ENCODE measurements at places on chromosomes 5 and 9.

GRCh38 chr5:78638423-78638822 lies 10.1 kb downstream of the LHFPL2 start:
- DNase-seq: no peak

DNA sequence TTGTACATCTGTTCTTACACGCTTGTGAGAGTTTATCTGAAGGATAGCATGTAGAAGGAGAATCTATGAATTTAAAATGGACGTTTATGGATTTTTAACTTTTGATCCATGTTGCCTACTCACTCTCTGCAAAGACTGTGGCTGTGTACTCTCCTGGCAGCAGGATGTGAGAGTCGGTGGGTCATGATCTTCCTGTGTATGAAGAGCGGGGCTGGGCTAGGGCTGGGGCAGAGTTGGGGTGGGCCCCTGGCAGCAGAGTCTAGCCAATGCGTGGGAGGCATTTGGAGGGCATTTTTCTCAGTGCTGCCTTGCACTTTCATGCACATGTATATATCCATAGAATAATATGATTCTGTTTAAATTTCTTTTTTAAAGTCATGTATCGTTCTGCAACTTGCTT lies 24.0 kb upstream of the DAB2IP start:
- DNase-seq: no peak

DNA sequence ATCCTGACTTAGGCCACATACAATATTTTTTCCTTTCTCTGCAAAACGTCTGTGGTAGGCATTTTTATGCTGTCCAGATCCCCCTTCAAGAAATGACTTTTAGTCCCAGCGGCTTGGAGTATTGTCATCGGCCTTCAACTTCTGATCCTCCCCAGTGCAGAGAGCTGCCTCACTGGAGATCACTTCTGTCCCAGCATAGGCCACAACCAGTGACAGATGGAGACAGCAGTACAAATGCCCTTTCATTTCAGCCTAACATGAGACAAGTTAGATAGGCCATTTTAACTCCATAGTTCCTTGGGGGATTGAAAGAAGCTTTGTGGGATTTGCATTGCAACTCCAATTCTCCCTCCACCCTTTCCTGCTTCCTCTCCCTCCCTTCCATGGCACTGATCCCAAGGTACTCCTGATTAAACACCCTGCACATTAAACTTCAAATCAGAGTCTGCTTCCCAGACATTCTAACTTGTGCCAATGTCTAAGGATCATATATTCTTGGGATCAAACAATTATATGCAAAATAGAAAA lies 3.2 kb upstream of the MAMDC2 start:
- DNase-seq: no peak

DNA sequence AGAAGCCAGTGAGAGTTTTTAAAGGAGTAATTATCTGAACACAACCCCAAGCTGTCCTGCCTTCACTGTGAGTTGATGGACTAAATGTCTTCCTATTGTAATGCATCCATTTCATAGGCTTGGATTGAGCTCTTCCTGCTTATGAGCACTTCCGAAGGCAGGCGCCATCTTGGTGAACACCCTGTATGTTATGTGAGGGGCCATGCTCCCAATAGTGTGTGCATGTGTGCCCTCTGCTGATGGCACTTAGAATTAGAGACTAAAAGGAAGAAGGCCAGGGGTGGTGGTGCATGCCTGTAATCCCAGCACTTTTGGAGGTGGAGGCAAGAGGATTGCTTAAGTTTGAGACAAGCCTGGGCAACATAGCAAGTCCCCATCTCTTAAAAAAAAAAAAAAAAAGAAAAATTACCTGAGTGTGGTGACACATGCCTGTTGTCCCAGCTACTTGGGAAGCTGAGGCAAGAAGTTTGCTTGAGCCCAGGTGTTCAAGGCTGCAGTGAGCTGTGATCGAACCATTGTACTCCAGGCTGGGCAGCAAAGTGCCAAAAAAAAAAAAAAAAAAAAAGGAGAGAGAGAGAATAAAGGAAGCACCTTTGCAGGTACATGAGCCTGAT lies 65.0 kb downstream of the C9orf152 start:
- no peak for DNase-seq

DNA sequence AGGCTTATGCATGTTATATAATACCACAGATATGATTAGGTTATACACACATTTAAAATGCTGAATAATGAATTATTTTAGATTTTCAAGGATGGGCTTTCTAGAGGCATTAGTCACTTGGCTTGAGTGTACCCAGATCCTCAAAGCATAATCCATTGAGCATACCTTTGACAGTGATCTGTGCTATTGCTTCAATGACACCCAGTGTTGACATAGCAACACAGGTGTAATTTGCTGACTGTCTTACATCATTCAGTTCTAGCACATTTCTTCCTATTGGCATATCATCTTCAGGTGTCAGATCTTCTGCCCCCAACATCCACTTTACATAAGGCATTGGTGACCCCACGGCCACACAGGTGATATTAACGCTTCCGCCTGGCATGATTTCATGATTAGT lies 721.5 kb upstream of the DMAC1 start:
- no peak for DNase-seq

DNA sequence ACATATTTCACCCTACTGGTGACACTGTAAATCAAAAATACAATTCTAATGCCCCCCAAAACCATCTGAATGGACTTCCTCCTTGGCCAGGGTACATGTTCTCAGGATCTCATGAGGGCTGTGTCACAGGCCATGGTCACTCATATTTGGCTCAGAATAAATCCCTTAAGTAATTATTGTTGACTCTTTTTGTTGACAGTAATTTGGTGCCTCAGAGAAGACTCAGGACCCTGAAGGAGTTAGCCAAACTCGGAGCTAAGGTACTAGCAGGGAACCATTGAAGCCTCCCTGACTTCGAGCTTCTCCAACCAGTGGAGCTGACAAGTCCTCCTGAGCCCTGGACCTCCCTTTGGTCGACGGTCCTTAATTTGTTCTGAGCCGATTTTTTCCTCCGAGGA lies 51.2 kb upstream of the SNAPC3 start:
- no peak for DNase-seq

- no peak for DNase-seq
Measured at GRCh38 chr5:32258424-32258823, 54.3 kb downstream of the MTMR12 start.

DNA sequence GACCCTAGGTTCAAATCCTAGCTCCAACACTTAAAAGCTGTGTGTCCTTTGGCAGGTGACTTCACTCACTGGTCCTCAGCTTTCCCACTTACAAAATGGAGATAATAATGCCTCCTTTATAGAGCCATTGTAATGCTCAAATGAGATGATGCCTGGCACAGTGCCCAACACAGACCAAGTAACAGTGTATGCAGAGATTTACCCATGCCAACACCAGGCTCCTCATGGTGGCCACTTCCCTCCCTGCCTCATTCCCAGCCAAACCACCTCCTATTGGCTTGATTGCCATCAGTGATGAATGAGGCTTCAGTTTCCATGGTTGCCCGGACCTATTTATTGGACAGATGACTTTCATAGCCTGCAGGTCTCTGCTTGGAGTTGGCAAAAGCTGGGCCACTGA lies 469.4 kb downstream of the CDK5RAP2 start:
- DNase-seq: no peak

GRCh38 chr5:133890314-133890713 lies 78.1 kb downstream of the C5orf15 start:
- no peak for DNase-seq

DNA sequence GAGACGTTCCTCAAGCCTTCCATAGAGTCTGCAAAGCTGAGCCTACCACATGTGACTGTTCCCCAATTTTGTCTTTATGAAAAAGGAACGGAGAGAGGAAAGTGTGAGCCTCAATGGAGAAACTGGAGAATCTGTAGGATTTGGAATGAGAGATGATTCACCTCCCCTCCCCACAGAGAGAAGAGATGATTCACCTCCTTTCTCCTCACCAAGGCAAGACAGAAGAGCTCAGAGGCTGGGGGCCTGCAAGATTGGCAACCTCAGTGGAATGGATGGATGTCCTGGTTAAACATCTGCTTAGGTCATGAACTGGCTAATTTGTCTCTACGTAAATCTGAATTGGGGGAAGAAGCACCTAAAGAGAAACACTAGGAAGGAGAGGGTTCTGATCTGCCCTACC lies 17.0 kb upstream of the MOCS2 start:
- no peak for DNase-seq

DNA sequence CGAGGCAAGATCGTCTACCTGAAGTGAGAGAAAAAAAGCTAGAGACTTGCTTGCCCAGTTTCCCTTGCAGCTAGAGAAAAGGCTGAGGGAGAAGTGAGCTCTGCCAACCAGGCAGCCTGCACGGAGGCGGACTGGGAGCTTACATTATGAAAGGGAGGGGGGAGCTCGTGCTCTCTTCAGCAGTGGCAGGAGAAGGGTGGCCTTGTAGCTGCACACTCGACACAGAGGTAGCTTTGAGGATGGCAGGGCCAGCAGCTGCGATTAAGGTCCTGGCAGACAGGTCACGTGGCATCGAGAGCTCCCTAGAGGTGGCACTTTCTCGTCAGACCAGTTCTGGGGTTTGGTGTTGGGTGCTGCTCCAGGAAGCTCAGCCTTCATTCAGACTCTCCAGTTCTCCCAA lies 26.7 kb downstream of the APBA1 start:
- no peak for DNase-seq

- DNase-seq: no peak
Measured at GRCh38 chr5:63249960-63250359, 671.3 kb downstream of the LRRC70 start.

- DNase-seq: no peak
Measured at GRCh38 chr5:129963359-129963758, 59.1 kb downstream of the CHSY3 start.

GRCh38 chr5:6920628-6921256 lies 207.5 kb downstream of the TENT4A start:
- DNase-seq: no peak

GRCh38 chr5:138770977-138771376 lies 17.8 kb downstream of the CTNNA1 start:
- DNase-seq: no peak

DNA sequence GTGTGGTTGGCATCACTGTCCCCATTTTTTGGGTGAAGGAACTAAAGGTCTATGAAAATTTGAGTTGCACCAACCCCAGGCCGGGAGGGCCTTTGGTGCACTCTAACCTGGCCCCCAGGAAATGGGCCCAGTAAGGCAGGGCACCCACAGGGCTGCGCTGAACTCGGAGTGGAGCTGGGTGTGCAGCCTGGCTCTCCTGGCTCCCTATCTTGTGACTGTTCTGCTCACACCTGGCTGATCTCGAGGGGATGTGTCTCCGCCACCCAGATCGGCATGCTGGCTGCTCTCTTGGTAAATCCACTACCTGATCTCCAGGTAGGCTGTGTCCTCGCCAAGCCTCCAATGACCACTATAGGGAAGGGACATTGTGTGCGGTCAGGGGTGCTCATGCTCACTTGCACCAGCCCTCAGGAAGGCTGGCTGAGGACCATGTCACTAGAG lies 259.8 kb downstream of the NSG2 start:
- DNase-seq: no peak

- no peak for DNase-seq
Measured at GRCh38 chr5:100709771-100710170, 174.6 kb downstream of the FAM174A start.

GRCh38 chr5:145718956-145719355 lies 116.2 kb downstream of the PRELID2 start:
- no peak for DNase-seq

DNA sequence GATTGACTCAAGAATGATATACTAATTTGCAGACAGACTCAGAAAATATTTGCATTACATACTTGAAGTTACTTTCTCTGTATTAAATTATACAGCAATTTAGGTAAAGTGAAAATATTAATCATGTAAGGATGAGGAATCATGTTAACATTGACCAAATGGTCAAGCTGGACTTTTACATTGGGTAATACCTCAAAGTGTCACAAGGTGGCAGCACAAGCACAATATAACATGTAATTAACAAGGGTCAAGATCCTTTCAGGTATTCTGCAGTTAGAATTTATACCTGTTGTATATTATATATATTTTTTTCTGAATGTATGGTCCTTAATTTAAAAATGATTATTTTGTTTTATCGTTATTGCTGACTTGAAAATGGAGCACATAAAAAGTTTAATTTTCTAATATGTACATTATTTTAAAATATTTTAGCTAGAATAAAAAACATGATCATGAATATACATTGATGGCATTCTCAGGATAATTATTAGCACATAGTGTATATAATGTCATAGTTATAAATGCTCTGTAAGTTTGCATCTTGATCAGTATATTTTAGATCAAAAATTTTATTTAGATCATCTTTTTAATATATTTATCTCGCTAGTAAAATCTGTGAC lies 8.6 kb downstream of the HAPLN1 start:
- DNase-seq: peak; percentile 25

- DNase-seq: no peak
Measured at GRCh38 chr5:135319928-135320606, 79.0 kb downstream of the MACROH2A1 start.

GRCh38 chr5:131974016-131974415 lies 28.6 kb upstream of the MEIKIN start:
- peak; percentile 2 for DNase-seq

GRCh38 chr5:82863266-82863665 lies 213.9 kb downstream of the TMEM167A start:
- no peak for DNase-seq

GRCh38 chr5:141007791-141008190 lies 41.5 kb downstream of the PCDHAC2 start:
- no peak for DNase-seq

- DNase-seq: no peak
Measured at GRCh38 chr5:138466125-138466899, 1.0 kb downstream of the EGR1 start.

DNA sequence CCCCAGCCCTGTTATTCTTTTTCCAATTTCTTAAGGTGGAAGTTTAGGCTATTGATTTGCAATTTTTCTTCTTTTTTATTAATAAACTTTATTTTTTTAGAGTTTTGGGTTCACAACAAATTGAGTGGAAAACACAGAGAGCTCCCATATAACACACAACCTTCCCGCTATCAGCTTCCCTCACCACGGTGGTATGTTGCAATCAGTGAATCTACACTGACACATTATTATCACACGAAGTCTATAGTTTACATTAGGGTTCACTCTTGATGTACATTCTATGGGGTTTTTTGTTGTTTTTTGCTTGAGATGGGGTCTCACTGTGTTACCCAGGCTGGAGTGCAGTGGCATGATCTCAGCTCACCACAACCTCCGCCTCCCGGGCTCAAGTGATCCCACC lies 4.8 kb upstream of the NFX1 start:
- no peak for DNase-seq

GRCh38 chr5:88889189-88890069 lies 6.4 kb upstream of the MEF2C start:
- DNase-seq: no peak

DNA sequence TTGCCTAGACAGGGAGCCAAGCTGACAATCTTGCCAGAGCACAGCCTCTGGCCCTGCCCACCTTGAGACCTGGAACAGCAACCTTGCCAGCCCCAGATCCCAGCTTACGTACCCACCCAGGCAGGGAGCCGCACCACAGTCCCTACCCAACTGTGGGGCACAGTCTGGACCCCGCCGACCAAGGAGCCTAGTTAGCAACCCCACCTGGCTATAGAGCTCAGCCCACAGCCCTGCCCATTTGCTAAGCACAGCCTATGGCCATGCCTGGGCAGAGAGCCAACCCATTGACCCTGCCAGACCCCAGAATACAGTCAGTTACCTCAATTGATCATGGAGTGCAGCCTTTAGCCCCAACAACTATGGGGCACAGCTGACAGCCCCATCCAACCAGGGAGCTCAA lies 97.9 kb upstream of the SH3GL2 start:
- no peak for DNase-seq

Measured in activated CD4-positive, alpha-beta T cell treated with anti-CD3 and anti-CD28 coated beads, Interleukin-2, amount 10 ng/mL, durations not matched to agents 7 days and 5 days (primary cell).